CD8-positive, alpha-beta memory T cell (primary cell): ENCODE measurements at places on chromosomes 3 and 15.
A peak's percentile ranks its signal among the peaks of the same experiment; 100 is the strongest.

GRCh38 chr3:47405820-47406761 is 25.3 kb downstream of the PTPN23 start:
- no peaks in the 10 kb centered on the region for H3K27me3 ChIP-seq
- peak overlapping the region; percentile 31 for H3K27ac ChIP-seq
- no peaks in the 10 kb centered on the region for H3K4me1 ChIP-seq
- H3K36me3 ChIP-seq, result peaks cover 14% of the 10 kb centered on the region
- no peak for DNase-seq

- H3K36me3 ChIP-seq, result no peaks in the 10 kb centered on the region
- H3K4me3 ChIP-seq, result no peak overlapping the region
- H3K4me1 ChIP-seq, result no peaks in the 10 kb centered on the region
- no peaks in the 10 kb centered on the region for H3K27me3 ChIP-seq
Observed at GRCh38 chr15:56587686-56588085, 122.7 kb upstream of the MNS1 start.

DNA sequence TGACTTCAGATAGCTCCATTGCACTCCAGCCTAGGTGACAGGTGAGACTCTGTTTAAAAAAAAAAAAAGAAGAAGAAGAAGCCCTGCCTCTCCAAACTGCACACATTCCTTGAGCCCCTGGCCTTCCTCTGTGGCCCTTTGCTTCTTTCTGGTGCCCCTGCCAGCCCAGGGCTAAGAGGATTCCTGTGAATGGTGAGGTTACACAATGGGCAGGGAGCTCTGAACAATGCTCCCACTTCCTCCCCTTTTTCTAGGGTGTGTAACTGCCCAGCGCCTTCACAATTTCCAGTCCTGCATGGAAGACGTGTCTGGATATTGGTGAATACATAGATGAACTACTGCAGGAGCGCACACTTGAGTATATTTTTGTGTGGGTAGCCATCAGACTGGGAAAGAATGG is 3.6 kb upstream of the AMOTL2 start:
- H3K4me1 ChIP-seq, result peaks cover 10% of the 10 kb centered on the region
- peaks cover 28% of the 10 kb centered on the region for H3K27me3 ChIP-seq
- no peak for DNase-seq
- H3K27ac ChIP-seq, result no peak overlapping the region

GRCh38 chr15:66819084-66819483 is 117.0 kb downstream of the SMAD6 start:
- no peaks in the 10 kb centered on the region for H3K27me3 ChIP-seq
- no peaks in the 10 kb centered on the region for H3K36me3 ChIP-seq
- H3K4me3 ChIP-seq, result no peak overlapping the region

GRCh38 chr15:93082861-93083260 is 6.2 kb downstream of the RGMA start:
- no peak overlapping the region for H3K27ac ChIP-seq
- H3K27me3 ChIP-seq, result peaks cover 17% of the 10 kb centered on the region
- peaks cover 3% of the 10 kb centered on the region for H3K4me1 ChIP-seq
- no peaks in the 10 kb centered on the region for H3K36me3 ChIP-seq
- no peak for DNase-seq
- H3K4me3 ChIP-seq, result no peak overlapping the region

- no peaks in the 10 kb centered on the region for H3K27me3 ChIP-seq
- no peaks in the 10 kb centered on the region for H3K4me1 ChIP-seq
- no peak overlapping the region for H3K4me3 ChIP-seq
- no peak for DNase-seq
Observed at GRCh38 chr3:151356794-151357462, 27.6 kb upstream of the P2RY13 start.

DNA sequence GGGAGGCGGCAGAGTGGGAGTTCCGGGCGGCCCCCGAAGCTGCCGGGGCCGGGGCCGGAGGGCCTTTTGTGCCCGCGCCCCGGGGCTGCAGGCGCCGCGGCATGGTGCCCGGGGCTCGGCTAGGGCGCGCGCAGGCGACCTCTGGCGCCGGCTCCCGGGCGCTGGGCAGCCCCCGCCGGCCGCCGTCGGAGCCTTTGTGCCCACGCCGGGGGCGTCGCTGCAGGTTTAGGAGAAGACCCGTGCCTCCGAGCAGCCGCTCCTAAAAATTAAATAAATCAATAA is 299 bp downstream of the PAQR9 start:
- no peaks in the 10 kb centered on the region for H3K4me1 ChIP-seq
- H3K4me3 ChIP-seq, result no peak overlapping the region
- DNase-seq, result no peak
- H3K36me3 ChIP-seq, result no peaks in the 10 kb centered on the region
- peaks cover 12% of the 10 kb centered on the region for H3K27me3 ChIP-seq

- no peak for DNase-seq
- H3K4me1 ChIP-seq, result no peaks in the 10 kb centered on the region
- H3K36me3 ChIP-seq, result no peaks in the 10 kb centered on the region
- H3K4me3 ChIP-seq, result no peak overlapping the region
- H3K27ac ChIP-seq, result no peak overlapping the region
Observed at GRCh38 chr15:76840830-76841460, 64.2 kb downstream of the SCAPER start.

DNA sequence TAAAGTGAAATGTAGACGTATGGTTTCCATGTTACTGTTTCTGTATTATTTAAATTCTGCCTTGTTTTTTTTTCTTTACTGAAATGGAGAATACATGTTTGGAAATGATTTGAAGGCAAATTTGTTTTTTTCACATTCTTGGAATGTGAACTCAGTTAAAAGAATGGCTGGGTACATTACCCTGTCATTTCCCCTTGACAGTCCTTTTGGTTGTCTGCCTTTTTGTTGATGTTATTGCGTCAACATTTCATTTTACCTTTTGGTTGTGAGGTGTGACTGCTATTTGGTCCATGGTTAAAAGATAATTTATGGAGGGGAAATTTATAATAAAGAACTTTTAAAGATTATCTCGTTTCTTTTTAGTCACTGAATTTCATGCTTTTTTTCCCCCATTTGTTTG is 3.2 kb upstream of the GPR171 start:
- H3K4me1 ChIP-seq, result peaks cover 55% of the 10 kb centered on the region
- no peak overlapping the region for H3K27ac ChIP-seq
- no peak overlapping the region for H3K4me3 ChIP-seq
- no peak for DNase-seq
- H3K36me3 ChIP-seq, result no peaks in the 10 kb centered on the region
- H3K27me3 ChIP-seq, result no peaks in the 10 kb centered on the region

GRCh38 chr3:184031187-184031792 is at the start of gene HTR3D:
TSS of gene HTR3D (plus strand) at chr3:184031742. CDS start at chr3:184031742, 0 bp downstream.
- H3K27me3 ChIP-seq, result no peaks in the 10 kb centered on the region
- no peak within 1 kb of the TSS for H3K27ac ChIP-seq
- H3K36me3 ChIP-seq, result no peaks in the 10 kb centered on the region
- no peak within 1 kb of the TSS for H3K4me3 ChIP-seq
- no peaks in the 10 kb centered on the region for H3K4me1 ChIP-seq
- DNase-seq, result no peak

- no peak overlapping the region for H3K4me3 ChIP-seq
- no peaks in the 10 kb centered on the region for H3K27me3 ChIP-seq
- H3K36me3 ChIP-seq, result no peaks in the 10 kb centered on the region
- H3K27ac ChIP-seq, result no peak overlapping the region
Observed at GRCh38 chr3:161266731-161267150, 45.6 kb downstream of the NMD3 start.

DNA sequence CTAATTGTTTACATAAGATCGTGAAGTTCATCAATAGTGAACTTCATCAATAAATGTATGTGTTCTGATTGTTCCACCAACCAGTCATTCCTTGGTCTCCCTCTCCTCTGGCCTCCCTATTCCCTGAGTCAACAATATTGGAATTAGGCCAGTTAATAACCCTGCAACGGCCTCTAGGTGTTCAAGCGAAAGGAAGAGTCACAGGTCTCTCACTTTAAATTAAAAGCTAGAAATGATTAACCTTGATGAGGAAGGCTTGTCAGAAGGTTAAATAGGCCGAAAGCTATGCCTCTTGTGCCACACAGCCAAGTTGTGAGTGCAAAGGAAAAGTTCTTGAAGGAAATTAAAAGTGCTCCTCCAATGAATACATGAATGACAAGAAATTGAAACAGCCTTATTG is 89.4 kb upstream of the ACKR4 start:
- peaks cover 28% of the 10 kb centered on the region for H3K36me3 ChIP-seq
- H3K4me1 ChIP-seq, result no peaks in the 10 kb centered on the region
- H3K4me3 ChIP-seq, result no peak overlapping the region
- no peaks in the 10 kb centered on the region for H3K27me3 ChIP-seq
